ENCODE measurements at places on chromosomes 11 and 22. TPM values are rescaled to one million over a fixed set of nuclear protein-coding genes. Genes with fewer than 3 reads are reported as not detected.
A peak's percentile ranks its signal among the peaks of the same experiment; 100 is the strongest.

DNA sequence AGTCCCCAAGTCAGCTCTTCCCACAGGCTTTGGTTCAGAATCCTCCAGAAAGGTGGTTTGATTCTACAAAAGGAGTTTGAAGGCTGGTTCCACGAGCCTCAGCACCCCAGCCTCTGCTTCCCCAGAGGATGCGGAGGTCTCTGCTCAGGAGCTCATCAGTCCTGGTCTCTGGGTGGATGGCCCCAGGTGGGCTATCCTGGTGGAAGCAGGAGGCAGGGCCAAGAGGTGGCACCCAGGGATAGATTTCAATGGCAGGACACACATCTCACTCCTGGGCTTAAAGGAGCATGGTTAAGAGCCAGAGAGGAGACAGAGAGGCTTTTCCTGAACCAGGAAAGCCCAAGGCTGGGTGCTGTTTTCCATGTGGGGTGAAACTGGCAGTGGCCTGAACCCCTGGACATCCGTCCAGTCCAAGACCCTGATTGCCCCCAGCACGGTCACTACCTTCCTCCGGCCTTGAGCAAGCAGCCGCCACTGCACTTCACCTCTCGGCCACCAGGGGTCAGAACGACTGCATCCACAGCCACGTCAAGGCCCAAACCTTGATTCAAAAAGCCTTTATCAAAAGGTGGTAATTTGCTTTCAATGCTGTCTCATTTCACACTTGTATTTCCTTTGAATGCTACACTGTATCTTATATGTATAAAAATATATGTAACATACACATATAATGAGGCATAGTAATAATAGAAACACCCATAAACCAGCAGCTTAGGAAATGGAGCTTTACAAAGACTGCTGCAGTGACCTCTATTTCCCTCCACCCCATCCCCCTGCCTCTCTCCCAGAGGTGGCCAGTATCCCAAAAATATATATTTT, 19.3 kb upstream of the FXYD2 start:
- DNase-seq = peak; percentile 75

GRCh38 chr11:121884626-121885025, 231.4 kb downstream of the BLID start:
- DNase-seq = no peak

- DNase-seq = peak; percentile 21
Measured at GRCh38 chr22:44839061-44839460, 86.7 kb downstream of the ARHGAP8 start.

DNA sequence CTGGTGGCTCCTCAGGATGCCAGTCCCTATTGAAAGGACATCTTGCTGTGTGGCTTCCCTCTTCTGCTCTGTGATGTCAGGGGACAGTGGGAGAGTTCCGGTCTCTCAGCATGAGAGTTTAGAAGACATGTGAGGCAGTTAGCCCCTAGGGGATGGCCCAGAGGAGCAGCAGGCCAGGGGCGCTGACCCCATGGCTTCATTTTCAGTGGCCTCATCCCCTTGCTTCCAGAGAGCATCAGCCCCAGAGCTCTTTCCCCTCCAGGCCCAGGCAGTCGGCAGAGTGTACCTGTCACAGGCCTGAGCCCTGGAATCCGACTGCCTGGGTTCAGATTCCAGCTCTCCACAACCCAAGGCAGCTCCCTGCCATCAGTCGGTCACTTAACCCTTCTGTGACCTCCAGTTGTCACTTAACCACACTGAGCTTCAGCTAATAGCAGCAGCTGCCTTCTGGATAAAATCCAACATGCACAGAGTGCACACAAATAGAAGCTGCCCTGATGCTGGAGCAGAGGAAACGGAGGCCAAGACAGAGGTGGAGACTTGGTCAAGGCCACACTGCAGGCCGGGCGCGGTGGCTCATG, 14.1 kb upstream of the LRRC10B start:
- DNase-seq = no peak

Gene LIMK2
- total RNA-seq = 24.2 TPM

Gene GPR83
- 0.38 TPM for total RNA-seq

GRCh38 chr11:79227767-79228755, 212.8 kb downstream of the TENM4 start:
- no peak for DNase-seq

DNA sequence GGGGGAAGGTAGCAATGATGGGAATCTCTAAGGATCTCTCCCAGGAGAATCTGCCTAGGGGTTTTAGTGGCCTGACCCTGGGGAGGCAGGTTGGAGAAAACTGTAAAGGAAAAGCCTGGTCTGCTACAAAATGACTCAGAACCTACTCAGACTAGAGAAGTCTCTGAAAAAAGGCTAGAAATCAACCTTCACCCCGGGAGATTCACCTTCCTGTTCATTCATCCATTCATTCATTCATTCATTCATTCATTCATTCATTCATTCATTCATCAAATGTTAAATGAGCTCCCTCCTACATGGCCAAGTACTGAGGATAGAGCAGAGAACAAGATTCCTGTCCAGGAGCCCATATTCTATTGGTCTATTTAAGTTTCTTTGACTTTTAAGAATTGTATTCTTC, 8.9 kb upstream of the ANKK1 start:
- DNase-seq = no peak

Gene TXNRD2
- total RNA-seq = 3.3 TPM

Gene LAYN
- 1.0 TPM for total RNA-seq

GRCh38 chr11:24685821-24686220, 189.0 kb downstream of the LUZP2 start:
- no peak for DNase-seq

DNA sequence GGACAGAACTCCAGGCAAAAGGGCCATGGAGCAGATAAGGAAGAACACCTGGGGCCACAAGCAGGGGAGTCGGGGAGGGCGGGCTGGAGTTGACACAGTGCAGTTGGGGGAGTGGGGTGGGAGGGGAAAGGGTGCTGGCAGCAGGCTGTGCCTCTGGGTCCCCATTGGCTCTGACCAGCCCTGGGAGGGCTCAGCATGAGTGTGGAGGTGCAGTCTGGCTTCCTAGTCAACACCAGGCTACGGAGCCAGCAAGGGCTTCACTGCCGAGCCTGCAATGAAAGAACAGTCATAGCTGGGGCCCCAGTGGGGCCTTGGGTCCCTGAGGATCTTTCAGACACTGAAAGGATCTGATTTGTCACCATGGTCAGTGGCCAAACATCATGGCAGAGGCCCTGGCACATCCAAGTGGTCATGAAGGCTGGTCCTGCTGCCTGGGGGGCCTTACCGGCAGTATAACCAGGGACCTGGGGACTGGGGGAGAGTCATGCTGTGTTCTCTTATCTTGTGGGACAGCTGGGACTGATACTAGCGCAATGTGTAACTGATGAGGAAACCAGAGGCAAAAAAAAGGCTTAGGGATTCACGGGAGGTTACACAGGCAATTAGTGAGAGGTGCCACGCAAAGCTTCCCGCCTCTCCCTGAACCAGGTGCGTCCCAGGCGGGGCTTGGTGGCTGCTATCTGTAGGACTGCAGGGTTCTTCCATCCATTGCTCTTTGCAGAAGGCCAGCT, 11.6 kb downstream of the SLC37A2 start:
- peak; percentile 57 for DNase-seq

Gene OR5L2
- total RNA-seq = not detected

Gene GLYATL1
- 3.8 TPM for total RNA-seq

DNA sequence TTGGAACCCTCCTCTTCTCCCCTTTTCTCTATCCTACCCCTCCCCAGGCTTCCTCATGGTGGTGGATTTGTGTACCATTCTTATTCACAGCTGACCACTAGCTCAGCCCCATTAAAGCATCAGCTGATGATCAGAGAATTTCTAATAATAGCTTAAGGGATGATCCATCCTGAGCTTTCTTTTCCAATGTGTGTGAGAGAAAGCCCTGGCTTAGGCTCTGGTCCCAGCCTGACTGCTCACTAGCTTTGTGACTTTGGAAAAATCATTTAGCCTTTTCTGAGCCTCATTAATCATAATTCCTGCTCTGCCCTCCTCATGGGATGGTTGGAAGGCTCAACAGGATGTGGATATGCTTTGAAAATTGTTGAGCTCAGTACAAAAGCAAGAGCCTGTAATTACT, 26.3 kb upstream of the CCDC90B start:
- no peak for DNase-seq

Gene CALCA
- total RNA-seq = 1.1 TPM

Gene CCDC157
- total RNA-seq = 4.7 TPM

GRCh38 chr11:100459811-100460210, 227.3 kb upstream of the ARHGAP42 start:
- DNase-seq = no peak

Gene MIAT
- 13.4 TPM for total RNA-seq

Gene GLB1L2
- 3.7 TPM for total RNA-seq

DNA sequence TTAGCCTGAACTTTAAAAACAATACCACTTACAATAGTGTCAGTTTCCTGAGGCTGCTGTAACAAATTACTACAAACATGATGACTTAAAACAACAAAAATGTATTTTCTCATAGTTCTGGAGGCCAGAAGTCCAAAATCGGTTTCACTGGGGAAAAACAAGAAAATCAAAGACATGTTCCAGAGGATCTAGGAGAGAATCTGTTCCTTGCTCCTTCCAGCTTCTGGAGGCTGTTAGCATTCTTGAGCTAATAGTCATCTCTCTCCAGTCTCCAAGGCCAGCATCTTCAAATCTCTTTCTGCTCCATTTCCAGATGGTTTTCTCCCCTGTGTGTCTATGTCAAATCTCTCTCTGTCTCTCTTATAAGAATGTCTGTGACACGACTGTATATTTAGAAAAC, 67.6 kb upstream of the TEAD1 start:
- no peak for DNase-seq

Gene NAV2
- total RNA-seq = 12.3 TPM

DNA sequence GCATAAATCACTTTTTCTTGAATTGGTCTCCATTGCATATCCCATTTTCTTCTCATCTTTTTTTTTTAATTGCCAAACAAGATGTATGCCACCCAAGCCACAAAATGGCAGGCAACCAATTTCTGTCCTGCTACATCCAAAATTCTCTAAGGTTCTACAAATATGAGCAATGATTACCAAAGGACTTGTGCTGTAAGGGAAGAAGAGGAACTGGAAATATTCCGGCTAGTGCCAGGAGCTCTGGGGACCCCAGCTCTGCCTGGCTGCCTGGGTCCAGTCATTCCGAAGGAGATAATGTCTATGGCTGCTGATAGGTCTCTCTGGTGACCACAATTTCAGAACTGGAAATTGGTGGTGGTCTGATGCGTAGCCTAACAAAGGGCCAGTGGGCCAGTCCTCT, 17.1 kb upstream of the SNX32 start:
- DNase-seq = no peak

Gene ANO9
- total RNA-seq = 2.2 TPM

DNA sequence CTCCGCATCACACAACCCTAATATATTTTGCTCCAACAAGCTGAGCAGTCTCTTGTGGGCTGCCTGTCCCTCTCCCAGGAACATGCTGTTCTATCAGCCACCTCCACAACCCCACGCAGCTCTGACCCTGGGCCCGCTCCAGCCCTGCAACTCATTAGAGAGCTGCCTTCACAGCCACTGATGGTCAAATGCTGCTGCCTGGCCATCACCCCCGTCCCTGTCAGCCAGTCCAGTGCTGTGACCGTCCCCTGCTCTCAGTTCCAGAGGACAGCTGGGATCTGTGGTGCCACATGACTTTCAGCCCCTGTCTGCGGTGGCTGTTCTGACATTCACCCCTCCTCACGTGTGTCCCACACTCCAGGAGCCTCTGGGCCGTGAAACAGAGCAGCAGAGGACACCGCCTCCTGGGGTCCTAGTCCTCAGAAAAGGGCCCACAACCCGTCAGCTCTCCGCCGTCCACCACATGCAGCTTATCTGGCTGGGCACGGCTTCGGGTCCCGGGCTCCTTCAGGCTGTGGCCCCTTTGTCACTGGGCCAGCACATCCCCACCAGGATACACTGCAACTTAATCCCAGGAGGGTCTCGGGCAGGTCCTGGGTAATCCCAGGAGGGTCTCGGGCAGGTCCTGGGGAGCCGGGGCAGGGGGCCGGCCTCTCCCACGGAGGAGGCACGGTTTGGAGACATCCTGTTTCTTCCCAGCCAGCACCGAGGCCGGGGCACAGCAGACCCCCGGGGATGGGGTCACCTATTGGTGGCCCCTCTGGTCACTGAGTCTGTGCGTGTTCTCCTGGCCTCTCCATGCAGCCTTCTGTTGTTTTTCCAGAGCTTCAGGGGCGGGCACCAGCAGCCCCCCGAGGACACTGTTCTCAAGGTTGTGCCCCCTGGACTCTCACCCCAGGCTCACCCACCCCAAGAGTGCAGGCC, 15.1 kb downstream of the CRELD2 start:
- DNase-seq = peak; percentile 51

DNA sequence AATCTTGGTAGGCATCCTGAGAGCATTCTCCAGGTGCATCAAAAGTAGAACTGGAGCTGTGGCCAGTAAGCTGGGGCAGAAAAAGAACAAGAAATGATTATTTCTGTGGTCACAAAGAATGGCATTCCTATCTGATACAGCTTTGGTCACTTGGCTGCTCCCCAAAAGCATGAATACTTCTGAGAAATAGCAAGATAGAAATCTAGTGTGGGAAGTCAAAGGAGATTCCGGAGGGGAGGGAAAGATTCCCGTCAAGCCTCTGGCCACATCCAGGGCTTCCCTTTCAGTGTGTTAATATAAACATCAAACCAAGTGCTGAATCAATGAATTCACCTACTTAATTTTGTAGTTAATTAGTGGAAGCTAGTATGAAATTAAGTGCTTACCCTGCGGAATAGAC, 1185.4 kb downstream of the LRRC4C start:
- DNase-seq = no peak

Gene ARHGAP20
- 0.07 TPM for total RNA-seq

Gene NOL12
- total RNA-seq = 23.6 TPM

Measured in H7 (cell line).